ENCODE measurements at places on chromosomes 11 and 22.

DNA sequence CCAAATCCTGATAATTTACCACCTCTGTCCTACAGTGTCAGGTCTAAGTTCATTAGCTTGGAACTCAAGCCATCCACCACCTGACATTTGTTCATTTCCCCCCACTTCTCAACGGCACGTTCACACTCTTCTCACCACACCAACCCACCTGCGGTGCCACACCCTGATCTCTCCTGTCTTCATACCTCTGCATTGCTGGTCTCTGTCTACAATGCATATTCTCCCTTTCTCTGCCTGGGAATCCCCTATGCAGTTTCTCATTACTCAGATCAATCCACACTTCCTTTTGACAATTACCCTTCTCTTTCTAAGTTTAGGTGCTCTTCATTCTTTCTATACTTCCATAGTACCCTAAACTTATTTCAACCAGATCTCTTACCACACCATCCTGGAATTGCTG, 20.4 kb upstream of the EMSY start:
- DNase-seq: no peak

- DNase-seq: no peak
These were observed 65.3 kb downstream of the CEP164 start for GRCh38 chr11:117392979-117393378.

DNA sequence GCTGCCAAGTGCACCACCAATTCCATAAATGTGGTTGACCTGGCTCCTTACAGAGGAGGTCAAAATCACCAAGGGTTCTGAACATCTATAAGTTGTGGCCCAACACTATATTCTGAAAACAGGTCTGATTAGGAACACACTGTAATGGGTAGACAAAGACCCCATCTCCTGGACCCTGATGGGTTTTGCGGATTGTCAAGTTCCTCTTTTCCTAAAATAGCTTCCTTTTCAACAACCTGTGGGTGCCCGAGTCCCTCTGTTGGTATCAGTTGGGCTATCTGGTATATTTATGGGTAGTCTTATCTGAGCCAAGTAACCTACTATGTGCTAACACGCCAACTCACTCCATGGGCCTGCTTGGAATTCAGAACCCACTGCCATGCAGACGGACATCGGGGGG, 9.9 kb upstream of the CACNG2 start:
- DNase-seq: no peak

- no peak for DNase-seq
These were observed 530.5 kb upstream of the CCDC90B start for GRCh38 chr11:83816572-83817187.

- no peak for DNase-seq
These were observed 1.5 kb downstream of the RPS6KA4 start for GRCh38 chr11:64360448-64360921.

- no peak for DNase-seq
These were observed 35.2 kb downstream of the SOX6 start for GRCh38 chr11:16321148-16321547.

DNA sequence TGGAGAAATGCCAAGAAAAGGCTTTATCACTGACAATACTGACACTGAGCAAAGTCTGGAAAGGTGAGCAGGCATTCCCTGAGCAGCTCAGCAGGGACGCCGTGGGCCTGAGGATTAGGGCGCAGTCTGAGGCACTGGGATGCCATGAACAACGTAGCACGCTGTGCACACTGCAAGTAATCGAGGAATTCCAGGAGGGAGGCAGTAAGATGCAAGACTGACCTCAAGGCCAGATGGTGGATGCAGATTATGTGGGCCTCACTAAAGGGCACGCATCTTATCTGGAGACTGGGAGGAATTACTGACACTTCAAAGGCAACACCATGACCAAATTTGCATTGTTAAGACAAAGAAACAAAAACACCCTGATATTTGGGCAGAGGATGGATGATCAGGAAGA, 50.4 kb upstream of the OPCML start:
- DNase-seq: no peak

- no peak for DNase-seq
These were observed 37.1 kb upstream of the SLC37A2 start for GRCh38 chr11:125025968-125026367.

- no peak for DNase-seq
These were observed 9.6 kb upstream of the KCNQ1OT1 start for GRCh38 chr11:2709429-2709828.

- DNase-seq: peak; percentile 36
These were observed at the start of gene TLCD5 for GRCh38 chr11:120324932-120325810. TSS of gene TLCD5 (plus strand) at chr11:120325299. CDS start at chr11:120327442, 2,143 bp downstream.

- peak; percentile 57 for DNase-seq
These were observed 8.2 kb downstream of the CBX7 start for GRCh38 chr22:39144101-39144767.

DNA sequence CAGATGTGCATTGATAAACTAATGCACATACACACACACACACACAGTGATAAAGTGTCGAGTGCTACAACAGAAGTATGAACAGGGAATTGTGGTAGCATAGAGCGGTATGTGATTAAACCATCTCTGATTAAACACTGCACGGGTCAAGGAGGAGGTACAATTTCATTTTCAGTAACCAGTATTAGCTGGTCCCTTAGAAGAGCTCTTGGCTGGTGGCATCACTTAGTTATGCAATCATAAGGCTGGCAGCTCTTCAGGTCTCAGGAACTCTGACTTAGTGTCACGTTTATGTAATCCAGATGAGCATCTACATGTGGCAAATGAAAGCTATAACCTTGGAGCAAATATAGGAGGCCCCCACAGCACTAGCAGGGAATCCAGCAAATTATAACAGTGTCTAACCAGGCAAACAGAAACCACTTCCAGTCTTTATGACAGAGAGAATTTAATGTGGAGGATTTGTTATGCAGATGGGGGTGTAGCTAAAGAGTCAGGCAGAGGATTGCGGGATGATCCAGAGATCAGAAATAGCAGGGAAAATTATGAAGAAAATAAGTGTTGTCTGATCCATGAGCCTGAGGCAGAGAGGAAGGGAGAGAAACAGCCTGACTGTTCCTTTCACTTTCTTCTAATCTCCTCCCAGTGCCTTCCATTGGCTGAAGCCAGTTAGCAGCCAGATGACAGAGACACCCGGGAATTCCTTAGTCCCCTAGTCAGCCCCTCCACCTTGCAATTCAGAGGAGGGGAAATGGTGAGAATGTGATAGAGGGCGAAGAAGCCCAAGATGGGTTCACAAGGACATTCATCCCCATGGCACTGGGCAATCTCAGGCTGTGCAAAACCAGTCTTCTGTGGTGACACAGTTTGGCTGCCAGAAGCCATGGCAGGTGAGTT, 533.1 kb upstream of the TENM4 start:
- DNase-seq: no peak

DNA sequence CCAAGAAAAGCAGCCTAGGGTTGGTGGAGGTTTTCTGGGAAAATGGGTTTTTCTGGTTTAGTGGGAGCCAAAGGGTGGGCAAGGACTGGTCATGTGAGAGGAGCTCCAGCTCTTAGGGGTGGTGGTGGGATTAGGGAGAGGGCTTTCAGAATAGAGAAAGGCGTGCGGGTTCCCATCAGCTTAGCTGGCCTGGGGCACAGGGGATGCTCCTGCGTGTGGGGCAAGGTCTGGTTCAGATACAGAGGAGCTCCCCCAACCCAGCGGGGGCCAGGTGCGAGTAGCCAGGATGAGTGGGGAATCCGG, 644 bp downstream of the TMEM134 start:
- DNase-seq: no peak

DNA sequence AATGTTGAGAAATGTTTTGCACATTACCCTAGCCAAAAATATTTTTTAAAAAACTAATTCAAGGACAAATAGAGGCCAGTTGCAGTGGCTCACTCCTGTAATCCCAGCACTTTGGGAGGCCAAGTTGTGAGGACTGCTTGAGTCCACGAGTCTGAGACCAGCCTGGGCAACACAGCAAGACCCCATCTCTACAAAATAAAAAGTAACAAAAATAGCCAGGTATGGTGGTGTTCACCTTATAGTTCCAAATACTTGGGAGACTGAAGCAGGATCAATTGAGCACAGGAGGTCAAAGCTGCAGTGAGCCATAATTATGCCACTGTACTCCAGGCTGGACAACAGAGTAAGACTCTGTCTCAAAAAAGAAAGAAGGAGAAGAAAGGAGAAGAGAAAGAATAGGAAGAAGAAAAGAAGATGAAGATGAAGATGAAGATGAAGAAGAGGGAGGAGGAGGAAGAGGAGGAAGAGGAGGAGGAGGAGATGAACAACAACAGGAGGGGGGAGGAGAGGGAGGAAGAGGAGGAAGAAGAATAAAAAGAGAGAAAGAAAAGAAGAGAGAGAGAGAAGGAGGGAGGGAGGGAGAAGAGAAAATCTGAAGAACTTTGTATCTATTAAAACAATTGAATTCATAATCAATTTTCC, 136.5 kb downstream of the TTC28 start:
- no peak for DNase-seq

Data from activated naive CD4-positive, alpha-beta T cell treated with anti-CD3 and anti-CD28 coated beads, Interleukin-2, amount 50 U/mL, for 16 hours (primary cell).